ENCODE measurements at places on chromosomes 5 and 9. TPM values are rescaled to one million over a fixed set of nuclear protein-coding genes. Genes with fewer than 3 reads are reported as not detected.

GRCh38 chr9:114003758-114004157, 74.3 kb downstream of the AMBP start:
- no peak for DNase-seq

GRCh38 chr9:78261403-78262001, 25.6 kb downstream of the CEP78 start:
- DNase-seq = peak; percentile 9

GRCh38 chr9:109309282-109309681, 11.6 kb downstream of the EPB41L4B start:
- DNase-seq = no peak

- no peak for DNase-seq
These were observed 238.8 kb downstream of the GADD45G start for GRCh38 chr9:89843591-89843990.

DNA sequence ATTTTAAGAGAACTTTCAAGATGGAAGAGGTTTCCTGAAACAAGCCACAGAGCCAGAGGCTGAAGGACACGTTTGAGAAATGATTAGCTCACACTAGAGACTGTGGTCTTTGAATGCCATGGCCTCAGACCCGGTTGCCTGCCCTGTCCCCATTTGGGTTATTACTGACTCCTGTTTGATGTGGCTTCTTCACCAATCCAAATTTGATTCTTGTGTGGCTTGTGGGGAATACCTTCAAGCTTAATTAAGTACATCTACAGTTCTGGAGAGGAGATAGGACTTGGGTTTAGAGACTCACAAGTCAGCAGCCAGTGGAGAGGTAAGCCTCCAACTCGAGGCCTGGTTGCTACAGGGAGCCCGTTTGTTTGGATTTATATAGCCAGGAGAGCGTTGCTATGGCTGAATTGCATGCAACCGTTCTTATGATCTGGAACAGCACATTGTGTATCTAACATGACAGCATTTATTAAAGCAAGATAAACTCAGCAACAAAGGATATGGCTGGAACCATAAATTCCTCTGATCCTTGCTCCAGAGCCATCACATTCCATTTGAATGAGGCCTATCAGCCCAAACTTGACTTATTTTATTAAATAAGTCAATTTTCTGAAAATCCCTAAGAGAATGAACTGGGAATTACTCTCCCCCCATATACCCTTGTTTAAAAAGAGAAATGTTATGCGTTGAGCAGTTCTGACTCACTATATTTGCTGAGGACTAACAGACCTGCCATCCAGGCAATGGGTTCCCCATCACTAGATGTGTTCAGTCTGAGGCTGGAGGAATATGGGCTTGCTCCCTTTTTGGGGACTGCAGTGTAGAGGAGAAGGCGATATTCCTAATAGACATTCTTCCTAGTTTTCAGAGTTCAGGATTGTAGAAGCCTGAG, 88.4 kb upstream of the TNFSF8 start:
- no peak for DNase-seq

GRCh38 chr5:149724130-149724840, 5.8 kb upstream of the PPARGC1B start:
- no peak for DNase-seq

DNA sequence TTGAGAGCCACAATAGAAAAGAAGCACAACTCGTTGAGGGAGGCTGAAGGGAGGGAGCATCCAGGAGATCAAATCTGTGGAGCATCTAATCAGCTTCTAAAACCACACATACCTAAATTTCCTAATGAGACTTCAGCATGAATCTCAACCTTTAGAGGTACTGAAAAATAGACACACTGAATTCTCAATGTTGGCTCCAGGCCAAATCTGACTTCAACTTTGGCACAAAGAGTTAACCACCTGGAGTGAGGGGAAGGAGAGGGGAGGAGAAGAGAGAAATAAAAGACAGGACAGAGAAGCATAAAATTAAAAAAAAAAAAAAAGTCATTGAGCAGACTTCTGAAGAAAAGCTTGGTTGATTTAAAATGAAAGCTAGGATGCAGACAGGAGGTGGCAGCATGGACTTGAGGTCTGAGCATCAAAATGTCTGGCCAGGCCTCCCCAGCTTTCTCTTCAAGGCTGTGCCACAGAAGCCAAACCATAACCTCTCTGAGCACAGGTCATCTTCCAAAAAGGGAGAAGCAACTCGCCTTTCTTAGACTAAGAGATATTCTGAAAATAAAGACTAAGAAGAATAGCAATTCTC, 205.6 kb downstream of the DENND1A start:
- DNase-seq = peak; percentile 6

DNA sequence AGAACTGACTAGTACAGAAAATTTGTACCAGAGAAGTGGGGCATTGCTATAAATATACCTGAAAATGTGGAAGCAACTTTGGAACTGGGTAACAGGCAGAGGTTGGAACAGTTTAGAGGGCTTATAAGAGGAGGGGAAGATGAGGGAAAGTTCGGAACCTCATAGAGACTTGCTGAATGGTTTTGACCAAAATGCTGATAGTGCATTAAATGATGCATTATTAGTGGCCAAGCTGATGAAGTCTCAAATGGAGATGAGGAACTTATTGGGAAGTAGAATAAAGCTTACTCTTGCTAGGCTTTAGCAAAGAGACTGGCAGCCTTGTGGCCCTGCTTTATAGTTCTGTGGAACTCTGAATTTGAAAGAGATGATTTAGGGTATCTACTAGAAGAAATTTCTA, 189.8 kb downstream of the FGF10 start:
- no peak for DNase-seq

The NME5 gene
- 1.6 TPM for total RNA-seq

DNA sequence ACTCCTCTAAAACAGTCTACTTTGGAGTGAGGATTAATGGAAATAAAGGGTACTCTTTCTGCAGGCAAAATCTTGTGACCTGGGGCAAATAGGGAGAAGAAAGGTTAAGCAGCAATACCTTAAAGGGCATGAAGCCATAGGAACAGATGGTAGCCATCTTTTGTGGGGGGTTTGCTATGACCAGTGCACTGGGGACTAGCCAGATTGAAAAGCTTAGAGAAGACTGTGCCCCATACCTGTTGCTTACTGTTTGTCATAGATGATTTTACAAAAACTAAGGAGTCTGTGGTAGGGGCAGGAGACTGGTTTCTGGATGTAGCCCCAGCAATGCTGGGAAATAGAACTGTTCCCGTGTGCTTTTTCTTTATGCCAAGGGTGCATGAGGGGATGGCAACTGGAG, 58.6 kb downstream of the PAM start:
- DNase-seq = no peak

- DNase-seq = peak; percentile 61
These were observed 259.5 kb downstream of the NR3C1 start for GRCh38 chr5:143143973-143144372.

The NMUR2 gene
- not detected for total RNA-seq

The TLR4 gene
- total RNA-seq = 71.3 TPM

DNA sequence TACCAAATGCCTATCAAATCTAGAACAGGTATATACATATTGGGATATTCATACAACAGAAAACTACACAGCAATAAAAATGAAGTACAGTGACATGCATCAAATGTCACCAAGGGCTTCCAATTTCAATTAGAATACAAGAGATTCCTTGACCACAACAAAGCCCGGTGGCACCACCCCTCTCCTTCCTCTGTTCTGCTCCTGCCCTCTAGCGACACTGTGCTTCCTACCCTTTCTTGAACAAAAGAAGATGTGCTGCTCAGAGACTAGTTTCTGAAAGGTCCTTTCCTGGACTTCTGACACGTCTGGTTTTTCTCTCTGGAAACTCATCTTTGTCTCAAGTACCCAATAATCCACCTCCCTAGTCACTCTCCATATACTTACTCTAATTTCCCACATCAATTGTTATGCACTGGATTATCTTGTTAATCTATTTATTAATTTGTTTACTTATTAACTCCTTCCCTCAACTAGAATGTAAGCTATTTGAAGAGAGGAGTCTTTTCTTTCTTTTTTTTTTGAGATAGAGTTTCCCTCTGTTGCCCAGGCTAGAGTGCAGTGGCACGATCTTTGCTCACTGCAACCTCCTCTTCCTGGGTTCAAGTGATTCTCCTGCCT, 70.4 kb upstream of the CTSV start:
- DNase-seq = peak; percentile 69

GRCh38 chr5:169628892-169629291, 8.2 kb upstream of the DOCK2 start:
- DNase-seq = no peak

- DNase-seq = no peak
These were observed 97.4 kb upstream of the ALDH1A1 start for GRCh38 chr9:73050065-73050816.

DNA sequence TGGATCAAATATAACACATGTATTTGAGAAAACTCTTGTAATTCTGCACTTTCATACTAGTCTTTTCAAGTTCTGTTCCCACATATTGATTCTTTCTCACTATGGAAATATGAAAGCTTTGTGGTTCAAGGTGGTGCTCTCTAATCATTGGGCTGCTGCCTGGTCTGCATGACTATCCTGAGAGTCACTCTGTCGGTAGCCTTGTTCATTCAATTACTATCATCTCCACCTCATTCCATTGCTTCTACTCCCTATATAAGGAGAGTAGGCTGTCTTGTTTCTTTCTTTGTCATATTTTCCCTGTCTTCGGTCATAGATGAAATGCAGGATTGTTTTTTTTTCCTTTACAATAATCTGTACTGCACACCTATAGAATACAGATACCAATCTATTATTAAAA, 341.4 kb upstream of the ACTBL2 start:
- peak; percentile 98 for DNase-seq

GRCh38 chr5:98839469-98840383, 66.3 kb downstream of the RGMB start:
- no peak for DNase-seq

DNA sequence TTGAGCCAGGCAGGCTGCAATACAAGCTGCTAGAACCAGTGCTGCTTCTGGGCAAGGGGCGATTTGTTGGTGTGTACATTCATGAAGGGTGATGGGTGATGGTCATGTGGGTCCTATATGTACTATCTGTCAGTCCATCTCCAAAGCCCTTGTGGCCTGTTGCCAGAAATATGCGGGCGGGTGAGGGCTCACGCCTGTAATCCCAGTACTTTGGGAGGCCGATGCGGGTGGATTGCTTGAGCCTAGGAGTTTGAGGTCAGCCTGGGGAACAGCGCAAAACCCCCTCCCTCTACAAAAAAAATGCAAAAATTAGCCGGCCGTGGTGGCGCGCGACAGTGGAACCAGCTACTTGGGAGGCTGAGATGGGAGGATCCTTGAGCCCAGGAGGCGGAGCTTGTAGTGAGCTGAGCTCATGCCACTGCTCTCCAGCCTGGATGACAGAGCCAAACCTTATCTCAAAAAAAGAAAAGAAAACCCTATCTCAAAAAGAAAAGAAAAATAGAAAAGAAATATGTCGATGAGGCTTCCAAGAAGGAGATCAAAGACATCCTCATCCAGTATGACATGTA, 45.0 kb upstream of the KLF4 start:
- no peak for DNase-seq

GRCh38 chr9:71936066-71936465, 24.6 kb downstream of the C9orf85 start:
- no peak for DNase-seq

The NEURL1B gene
- total RNA-seq = 2.9 TPM

GRCh38 chr5:66647146-66647856, 51.1 kb downstream of the MAST4 start:
- DNase-seq = peak; percentile 30

- DNase-seq = no peak
These were observed 180.5 kb upstream of the SH3GL2 start for GRCh38 chr9:17398350-17398749.

GRCh38 chr5:168925160-168925559, 346.0 kb upstream of the PANK3 start:
- DNase-seq = no peak

DNA sequence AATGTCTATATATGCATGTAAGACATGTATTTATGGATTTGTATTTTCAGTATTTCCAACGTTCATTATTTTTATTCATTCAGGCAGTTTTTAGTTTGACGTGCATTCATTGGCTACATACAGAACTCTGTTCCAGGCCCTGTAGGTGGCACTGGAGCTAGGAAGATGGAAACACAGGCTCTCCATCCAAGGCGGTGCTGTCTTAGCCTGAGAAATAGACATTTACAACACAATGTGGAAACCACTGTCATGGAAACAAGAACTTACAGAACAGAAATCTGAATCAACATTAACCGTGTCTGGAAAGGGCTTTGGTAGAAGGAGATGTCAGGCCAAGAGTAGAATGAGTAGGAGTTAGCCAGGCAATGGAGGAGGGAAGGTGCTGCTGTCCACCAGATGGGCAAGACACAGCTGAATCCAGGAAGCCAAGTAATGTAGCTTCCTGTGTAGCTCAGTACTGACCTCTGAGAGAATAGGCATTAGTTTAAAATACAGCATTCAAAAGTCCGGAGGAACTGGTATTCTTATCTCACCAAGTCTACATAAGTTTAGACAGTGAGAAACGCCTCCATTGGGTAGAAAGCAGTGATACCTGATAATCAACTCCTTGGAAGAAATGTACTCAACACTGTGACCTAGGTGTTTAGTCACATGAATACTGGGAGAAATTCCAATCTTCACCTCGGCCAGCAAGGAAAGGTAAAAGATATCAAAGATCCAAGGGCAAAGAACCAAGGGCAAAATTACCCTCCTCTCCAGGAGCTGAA, 388.6 kb upstream of the CDH6 start:
- DNase-seq = no peak

The RNF183 gene
- total RNA-seq = not detected

- DNase-seq = no peak
These were observed 96.4 kb downstream of the CAMSAP1 start for GRCh38 chr9:135810806-135811575.

DNA sequence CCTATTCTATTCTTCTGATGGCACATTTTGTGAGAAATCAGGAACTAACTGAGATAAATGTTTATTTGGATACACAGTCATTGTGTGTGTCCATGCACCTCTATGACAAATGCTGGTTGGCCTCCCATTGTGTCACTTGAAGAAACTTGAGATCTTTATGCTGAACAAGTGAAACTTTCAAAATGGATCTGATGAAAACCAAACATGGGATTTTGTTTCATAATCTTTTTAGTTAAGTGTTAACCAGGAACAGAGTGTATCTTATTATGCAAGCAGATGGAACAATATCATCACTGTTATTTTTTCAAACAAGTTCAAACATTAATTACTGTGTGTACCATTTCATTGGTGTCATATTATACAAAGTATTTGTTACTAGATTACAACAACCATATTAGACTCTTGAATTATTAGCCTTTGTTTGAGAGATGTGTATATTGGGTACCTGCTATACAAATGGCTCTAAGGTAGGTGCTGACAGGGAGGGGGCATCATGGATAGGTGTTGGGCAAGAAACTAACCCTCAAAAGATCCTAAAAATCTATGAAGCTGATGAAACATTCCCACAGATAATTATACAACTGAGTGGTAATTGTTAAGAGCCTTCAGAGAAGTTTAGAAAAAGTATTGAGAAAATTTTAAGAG, 159.8 kb downstream of the PALM2AKAP2 start:
- no peak for DNase-seq

DNA sequence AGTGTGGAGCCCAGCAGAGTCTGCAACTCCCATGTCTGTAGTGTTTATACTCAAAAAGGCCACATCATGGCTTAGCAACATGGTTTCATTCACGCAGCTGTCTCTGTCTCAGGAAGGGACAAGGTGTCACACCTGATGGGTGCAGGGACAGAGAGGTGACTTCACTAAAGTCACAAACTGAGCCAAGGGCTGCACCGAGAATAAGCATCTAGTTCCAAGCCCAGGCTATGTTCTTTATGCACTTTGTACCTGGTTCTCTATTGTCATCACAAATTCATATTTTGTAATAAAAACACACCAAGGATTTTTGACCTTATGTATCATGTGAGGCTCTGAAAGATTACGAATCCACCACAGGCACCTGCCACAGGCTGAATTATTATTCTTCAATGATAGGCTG, 64.9 kb upstream of the STK32A start:
- DNase-seq = no peak

The CATSPER3 gene
- not detected for total RNA-seq
